ENCODE measurements at places on chromosomes 4 and X. TPM values are rescaled to one million over a fixed set of nuclear protein-coding genes. Genes with fewer than 3 reads are reported as not detected.

Gene PRPS1
- 69.1 TPM for total RNA-seq

DNA sequence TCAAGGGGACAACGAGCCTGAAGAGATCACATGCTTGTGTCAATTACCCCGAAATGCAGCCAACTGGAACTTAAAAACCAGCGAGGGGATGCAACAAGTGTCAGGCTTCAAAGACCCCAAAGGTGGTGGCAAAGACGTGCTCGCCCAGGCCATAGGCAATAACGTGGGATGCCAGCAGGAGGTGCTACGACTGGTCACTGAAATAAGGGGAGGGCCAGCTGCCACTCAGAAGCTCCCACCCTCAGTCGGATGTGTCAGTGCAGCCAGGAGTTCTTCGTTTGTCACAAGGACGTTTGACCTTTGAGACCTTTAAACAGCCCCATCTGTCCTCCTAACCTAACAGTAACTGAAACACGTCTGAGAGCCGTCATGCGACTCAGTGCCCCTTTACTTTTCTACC is 556.8 kb upstream of the PCDH10 start:
- DNase-seq, result no peak

DNA sequence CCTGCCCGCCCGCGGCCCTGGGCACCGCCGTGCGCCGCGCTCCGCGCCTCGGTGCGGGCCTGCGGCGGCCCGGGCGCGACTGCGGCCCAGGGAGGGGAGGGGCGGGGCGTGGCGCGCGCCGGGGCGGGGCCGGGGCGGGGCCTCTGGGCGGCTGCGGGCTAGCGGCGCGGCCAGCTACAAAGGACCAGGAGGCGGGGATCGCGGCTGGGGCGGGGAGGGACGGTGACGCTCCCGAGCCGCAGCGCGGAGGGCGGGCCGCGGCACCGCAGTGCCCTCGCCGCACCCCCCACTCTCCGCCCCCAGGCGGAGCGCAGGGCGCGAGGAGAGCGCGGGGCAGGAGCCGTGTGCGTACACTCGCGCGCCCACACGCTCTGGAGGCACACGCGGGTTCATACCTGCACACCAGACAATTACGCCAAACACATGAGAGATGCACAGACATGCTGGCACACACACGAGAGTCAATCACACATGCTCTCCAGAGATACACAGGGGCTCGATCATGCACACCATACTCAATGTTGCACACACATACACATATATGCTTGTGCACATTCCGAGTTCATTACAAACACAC is at the start of gene CRMP1:
Gene CRMP1 (minus strand): TSS at position 83 of the 577 bp plus-strand sequence. CDS start 117 bp downstream, outside the sequence.
- DNase-seq, result no peak

Gene MAMLD1
- 1.9 TPM for total RNA-seq

Gene UGT2B11
- total RNA-seq, result not detected

DNA sequence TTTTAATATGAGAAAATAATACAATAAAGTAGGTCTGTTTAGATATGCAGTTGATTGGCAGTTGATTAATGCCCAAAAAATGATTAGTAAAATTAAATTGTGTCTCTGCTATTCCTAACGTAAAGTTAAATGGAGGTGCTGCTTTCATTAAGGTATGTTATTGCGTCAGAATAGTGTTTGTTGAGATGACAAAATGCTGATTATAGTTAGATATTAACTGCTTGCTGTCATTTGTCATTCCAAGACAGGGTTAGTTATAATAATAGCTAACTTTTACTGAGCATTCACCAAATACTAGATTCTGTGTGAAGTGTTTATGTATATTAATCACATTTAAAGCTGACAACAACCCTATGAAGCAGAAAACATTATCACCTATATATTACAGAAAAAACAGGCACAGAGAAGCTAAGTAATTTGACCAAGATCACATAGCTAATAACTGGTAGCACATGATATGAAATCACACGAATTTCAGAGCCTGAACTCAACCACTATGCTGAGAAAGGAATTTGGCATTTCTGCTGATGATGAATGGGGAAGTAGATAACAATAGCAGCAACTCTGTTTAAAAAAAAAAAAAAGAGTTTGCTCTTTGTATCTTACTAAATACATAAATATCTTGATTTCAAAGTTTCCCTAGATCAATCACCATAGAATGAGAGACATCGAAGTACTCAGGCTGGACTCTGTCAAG is 59.7 kb upstream of the WDR44 start:
- no peak for DNase-seq

- DNase-seq, result no peak
Observed at GRCh38 chr4:2269206-2269531, 7.3 kb upstream of the MXD4 start.

Gene EREG
- 1.1 TPM for total RNA-seq

DNA sequence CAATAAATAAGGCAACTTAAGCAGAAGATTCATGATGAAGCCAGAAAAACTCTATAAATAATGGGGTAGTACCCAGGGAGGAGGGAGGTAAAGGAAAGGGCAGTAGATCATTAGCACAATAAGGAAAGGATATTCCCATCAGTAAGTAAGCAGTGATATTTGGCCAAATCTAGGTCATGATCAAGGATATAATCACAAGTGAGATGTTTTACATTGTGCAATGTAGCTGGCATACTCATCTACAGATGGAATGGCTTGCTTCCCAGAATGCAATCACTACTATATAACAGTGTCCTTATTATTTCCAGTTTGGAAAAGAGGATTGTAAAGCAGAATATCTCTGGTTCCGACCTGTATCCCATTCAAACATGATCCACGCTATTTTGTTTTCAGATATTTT is 483.4 kb downstream of the RPA4 start:
- DNase-seq, result no peak

Gene RIPPLY1
- not detected for total RNA-seq

- no peak for DNase-seq
Observed at GRCh38 chr4:97517939-97518338, 625.3 kb downstream of the STPG2 start.

DNA sequence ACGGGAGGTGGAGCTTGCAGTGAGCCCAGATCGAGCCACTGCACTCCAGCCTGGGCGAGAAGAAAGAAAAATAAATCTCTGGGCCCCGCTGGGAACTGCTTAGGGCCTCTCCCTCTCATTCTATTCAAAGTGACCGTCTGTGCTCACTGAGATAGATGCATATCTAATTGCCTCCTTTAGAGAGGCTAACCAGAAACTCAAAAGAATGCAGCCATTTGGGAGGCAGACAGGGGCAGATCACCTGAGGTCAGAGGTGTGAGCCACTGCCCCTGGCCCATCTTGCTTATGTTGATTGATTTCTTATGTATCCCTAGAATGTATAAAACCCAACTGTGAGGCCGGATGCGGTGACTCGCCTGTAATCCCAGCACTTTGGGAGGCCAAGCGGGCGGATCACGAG is 6.2 kb upstream of the CSF2RA start:
- DNase-seq, result no peak

DNA sequence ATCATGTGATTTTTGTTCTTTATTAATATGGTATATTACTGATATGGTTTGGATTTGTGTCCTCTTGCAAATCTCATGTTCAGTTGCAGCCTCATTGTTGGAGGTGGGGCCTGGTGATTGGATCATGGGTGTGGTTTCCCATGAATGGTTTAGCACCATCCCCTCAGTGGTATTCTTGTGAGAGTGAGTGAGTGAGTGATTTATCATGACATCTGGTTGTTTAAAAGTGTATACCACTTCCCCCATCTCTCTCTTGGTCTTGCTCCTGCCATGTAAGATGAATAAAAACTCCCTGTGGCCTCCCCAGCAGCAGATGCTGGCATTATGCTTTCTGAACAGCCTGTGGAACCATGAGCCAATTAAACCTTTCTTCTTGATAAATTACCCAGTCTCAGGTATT is 111.5 kb downstream of the TAB3 start:
- no peak for DNase-seq

DNA sequence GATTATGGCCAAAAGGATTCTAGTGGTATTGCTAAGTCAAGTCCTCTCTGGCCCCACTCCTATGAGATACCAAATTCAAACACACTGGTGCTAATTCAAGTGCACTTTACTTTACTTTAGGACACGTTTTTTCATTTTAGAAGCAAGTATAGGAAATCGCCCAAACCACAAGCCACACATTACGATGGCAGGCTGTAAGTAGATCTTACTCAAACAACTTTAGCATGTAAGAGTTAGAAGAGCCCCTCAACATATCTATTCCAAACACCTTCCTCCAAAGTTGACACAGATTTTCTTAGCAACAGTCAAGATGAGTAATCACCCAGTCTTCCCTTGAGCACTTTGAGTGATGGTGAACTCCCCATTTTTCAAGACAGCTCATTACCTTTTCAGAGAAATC is 43.6 kb downstream of the DRD5 start:
- DNase-seq, result no peak

- DNase-seq, result no peak
Observed at GRCh38 chrX:41737065-41737464, 13.1 kb downstream of the GPR82 start.

Gene LRRC66
- not detected for total RNA-seq

DNA sequence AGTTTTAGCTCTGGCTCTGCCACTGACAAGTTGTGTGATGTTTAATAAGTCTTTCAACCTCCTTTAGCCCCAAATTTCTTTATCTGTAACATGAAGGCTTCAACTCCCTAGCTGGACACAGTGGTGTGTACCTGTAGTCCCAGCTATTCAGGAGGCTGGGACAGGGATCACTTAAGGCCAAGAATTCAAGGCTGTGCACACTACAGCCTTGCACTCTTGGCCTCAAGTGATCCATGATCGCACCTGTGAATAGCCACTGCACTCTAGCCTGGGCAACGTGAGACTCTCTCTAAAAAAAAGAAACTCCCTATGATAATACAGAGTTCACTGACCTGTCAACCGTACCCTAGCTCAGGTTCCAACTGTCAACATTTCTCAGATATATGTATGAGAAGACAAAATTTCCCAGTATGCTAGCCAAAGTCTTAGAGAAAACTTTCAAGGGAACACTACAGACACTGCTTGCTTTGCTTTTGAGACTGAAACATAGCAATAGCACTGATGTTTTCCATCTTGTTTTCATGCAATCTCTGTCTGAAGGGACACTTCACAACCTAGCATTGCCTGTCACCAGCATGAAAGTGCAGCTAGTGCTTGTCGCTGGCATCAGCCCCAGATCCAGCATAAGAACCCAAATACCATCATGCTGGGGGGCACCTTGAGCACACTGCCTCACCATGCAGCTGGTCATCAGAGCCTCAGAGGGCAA is 51.6 kb upstream of the PTPN13 start:
- DNase-seq, result no peak

DNA sequence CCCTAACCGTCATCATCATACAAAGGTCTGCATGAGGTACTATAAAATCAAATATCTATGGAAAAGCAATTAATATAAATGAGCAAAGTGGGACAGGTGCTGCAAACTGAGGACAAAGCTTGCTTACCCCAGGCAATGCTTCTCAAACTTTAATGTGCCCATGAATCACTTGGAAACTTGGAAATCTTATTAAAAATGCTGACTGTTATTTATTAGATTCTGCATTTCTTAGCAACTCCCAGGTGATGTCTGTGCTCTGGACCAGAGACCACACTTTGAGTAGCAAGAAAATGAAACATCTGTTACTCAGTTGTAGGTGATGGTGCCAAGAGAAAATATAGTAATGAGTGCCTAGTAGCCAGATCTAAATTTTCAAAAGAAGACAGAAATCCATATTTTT is 890.4 kb upstream of the FTHL17 start:
- DNase-seq, result no peak

DNA sequence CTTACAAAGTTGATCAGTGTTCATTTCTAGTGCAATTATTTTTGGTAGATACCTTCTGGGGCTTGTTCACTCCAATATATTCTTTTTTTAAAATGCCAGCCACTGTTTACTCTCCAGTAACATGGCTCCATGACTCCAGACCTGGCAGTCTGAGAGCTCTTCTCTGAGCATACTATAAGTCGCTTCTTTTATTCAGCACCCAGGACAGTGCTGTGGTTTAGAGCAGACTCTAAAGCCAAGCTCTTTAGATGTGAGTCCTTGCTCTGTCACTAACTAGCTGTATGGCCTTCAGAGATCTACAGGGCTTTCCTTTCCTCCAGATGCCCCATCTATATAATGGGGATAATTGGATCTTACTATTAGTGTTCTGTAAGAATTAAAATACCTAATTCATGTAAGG is 200.2 kb upstream of the FAM241A start:
- DNase-seq, result no peak

GRCh38 chrX:31609130-31609529 is 537.3 kb upstream of the FTHL17 start:
- DNase-seq, result no peak

- no peak for DNase-seq
Observed at GRCh38 chrX:123308658-123309057, 124.6 kb downstream of the GRIA3 start.

DNA sequence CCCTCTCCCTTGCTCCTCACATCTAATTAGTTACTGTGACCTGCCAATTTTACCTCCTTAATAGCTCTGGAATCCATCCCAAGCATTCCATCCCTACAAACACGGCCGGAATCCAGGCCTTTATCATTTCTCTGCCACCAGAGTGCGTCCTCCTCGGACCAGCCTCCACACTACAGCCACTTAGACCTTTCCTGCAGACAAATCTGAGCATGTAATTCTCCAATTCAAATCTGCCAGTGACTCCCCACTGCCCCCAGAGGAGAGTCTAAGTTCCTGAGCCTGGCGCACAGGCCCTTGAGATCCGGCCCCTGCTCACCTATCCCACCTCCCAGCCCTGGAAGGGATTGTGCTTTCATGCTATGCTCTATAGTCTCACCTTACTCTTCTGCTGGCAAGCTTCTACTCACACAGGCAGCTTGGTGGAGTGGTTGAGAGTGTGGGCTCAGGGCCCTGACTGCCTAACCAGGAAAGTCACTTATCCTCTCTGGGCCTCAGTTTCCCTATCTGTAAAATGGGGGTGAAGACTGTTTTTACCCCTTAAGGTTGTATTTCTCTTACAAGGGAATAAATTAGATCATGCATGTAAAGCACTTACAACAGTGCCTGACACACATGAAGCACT is 31.2 kb downstream of the PJA1 start:
- no peak for DNase-seq

DNA sequence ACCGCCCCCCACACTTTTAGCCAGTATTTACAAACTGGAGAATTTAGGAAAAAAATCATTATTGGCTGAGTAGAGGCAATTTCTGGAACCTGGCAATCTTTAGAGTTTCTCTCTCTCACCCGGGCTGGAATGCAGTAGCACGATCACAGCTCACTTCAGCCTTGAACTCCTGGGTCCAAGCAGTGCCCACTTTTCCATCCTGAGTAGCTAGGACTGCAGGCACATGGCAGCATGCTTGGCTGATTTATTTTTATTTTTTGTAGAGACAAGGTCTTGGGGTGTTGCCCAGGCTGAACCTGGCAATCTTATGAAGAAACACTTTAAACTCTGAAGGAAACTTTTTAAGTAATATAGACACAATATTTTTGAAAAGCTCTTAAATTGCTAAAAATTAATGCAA is 120.1 kb downstream of the AFF1 start:
- no peak for DNase-seq

- no peak for DNase-seq
Observed at GRCh38 chr4:182288534-182288933, 45.3 kb downstream of the TENM3 start.

GRCh38 chrX:57528670-57529255 is 63.0 kb upstream of the ZXDB start:
- no peak for DNase-seq

DNA sequence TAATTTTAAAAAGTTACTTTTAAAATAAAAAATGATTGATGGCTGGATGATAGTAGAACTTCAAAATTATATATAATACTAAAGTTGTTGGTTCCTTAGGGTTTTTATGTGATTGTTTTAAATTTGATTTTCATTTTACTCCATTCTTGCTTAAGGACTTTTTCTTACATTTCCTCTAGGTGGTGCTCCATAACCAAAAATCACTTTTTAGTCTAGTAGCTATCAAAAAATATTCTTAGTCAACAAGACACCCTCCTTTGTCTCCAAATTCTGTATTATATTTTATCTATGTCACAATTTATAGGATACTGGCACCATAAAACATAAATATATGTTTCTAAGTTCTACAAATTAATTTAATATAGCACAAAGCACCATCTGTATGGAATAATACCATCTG is 67.2 kb upstream of the BRWD3 start:
- DNase-seq, result no peak
